ENCODE measurements at places on chromosomes 1 and 21.
A peak's percentile ranks its signal among the peaks of the same experiment; 100 is the strongest.

- no peak for DNase-seq
These were observed 207.2 kb upstream of the NFIA start for GRCh38 chr1:60875138-60875537.

GRCh38 chr1:108316545-108316944 is 72.7 kb upstream of the NBPF4 start:
- DNase-seq = no peak

DNA sequence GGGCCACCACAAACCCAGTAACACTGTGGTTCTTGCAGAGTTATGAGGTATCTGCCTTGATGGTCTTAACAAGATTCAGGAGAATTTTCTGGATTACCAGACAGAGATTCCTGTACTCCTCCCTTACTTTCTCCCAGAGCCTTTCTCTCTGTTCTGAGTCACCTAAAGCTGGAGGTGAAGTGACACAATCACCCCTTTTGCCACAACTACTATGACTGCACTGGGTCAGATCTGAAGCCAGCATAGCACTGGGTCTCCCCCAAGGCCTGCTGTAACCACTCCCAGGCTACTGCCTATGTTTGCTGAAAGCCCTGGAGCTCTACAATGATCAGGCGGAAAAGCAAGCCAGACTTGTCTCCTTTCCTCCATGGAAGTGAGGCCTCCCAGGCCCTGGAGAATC is 156.7 kb upstream of the NEGR1 start:
- DNase-seq = no peak

- no peak for DNase-seq
These were observed 152.4 kb downstream of the PRDM16 start for GRCh38 chr1:3221112-3222041.

GRCh38 chr1:165686121-165686970 is 12.0 kb downstream of the ALDH9A1 start:
- no peak for DNase-seq

DNA sequence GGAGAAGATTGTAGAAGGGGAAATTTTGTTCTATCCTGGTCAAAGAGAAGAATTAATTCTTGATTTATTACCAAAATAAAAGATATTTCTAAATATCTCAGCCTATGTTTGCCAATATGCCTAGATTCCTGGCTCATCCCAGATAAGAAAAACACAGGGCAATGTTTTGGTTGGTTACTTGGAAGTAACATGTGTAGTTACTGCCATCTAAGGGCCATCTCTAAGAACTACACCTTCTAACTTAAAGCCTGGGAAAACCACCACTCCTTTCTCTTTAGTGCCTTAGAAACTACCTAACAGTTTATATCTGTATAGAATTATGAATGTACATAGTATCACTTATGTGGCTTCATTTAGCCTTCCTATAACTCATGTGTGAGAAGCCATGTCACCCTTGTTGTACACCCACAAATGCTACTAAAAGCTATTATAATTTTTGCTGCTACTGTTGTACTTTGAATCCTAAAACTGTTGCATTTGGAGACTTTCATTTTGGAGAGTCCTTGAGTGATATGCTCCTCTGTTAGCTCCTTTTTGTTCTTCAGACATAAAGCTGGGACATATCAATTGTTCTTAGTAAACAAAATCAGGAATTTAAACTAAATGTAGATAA is 4.5 kb downstream of the AIM2 start:
- peak; percentile 24 for DNase-seq

DNA sequence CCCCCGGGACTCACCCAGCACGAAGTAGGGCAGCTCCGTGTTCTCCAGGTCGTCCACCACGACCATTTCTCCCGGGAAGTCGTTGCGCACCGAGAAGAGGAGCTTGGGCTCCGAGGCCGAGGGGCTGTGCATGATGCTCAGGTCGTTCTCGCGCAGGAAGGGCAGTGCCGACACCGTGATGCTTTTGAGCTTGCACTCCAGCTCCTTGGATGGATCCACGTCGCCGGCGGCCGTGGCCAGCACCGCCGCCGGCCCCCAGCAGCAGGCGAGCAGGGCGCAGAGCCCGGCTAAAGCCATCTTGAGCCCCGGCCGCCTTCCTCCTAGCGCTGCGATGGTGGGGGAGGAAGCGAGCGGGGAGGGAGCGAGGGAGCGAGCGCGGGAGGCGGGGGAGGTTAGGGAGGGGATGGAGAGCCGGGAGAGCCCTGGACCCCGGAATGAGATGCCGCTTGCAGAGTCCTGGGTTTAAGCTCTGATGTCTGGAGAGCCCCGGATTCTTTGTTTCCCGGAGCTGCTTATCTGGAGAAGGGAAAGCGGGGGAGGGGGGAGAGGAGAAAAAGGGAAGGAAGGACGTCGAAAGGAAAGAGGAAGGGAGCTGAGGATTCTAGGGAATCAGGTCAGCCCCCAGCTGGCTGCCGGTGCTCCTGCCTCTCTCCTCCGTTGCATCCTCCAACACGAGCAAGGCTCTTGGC is at the start of gene ASTN1:
Gene ASTN1 (minus strand): TSS at position 333 of the 689 bp plus-strand sequence. CDS start 36 bp downstream, at position 297.
- no peak for DNase-seq

- no peak for DNase-seq
These were observed 10.8 kb upstream of the EYA3 start for GRCh38 chr1:28099050-28099769.

GRCh38 chr1:93095804-93096585 is 16.9 kb downstream of the MTF2 start:
- DNase-seq = no peak

- DNase-seq = no peak
These were observed 221.2 kb upstream of the USP25 start for GRCh38 chr21:15508554-15508953.

DNA sequence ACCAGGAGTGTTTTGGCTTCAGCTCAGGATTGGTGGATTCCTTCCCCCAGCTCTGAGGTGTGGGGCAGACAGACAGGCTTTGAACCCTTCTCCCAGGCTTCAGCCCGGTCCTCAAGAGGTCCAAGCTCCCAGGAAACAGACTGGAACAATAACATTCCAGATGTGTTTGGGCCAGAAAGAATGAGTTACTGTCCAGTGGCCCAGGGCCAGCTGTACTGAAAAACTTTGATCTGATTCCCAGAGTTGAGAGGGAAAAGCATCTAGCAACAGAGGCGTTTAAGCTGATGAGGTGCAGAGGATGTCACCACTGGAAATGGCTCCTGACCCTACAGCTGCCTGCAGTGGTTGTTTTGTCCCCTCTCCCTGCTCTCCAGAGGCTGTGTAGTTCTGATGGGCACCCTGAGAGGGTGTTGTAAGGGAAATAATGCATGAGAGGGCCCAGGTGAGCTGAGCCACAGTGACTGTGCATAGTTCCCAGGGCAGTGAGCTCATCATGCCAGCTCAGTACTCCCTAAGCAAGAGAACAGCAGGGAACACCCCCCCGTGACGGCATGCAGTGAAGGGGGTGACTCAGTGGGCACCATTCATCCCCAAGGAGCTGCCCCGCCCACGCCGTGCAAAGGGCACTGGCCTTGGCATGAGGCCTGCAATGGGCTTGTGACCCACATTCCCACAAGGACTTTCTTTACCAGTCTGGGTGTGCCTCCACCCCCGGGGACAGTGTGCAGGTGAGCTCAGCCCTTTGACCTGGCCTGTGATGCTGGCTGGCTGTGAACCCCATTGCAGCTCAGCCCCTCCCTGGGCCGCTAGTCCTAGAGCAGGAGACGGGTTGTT is 13.8 kb upstream of the SFN start:
- DNase-seq = peak; percentile 84

- no peak for DNase-seq
These were observed 123.7 kb downstream of the S1PR1 start for GRCh38 chr1:101360506-101360905.

DNA sequence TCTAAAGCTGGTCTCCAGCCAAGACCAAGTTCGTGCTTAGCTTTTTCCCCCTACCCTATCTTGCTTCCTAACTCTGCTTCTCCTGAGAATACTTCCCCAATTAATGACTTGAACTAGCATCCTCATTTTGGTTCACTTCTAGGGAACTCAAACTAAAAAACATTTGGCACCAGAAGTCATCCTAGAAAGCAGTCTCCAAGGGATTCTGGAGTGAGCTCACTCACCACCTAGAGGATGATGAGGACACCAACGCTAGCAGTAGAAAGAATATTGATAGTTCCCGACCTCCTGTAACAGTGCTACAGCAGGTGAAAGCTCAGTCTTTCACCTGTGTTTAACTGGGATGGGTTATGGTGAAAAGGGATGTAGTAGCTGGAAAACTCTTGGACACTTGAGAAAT is 4.7 kb upstream of the PSMB2 start:
- no peak for DNase-seq

GRCh38 chr1:183215936-183216335 is 29.9 kb downstream of the LAMC2 start:
- DNase-seq = no peak

GRCh38 chr1:50424884-50425375 is 1.7 kb upstream of the DMRTA2 start:
- DNase-seq = no peak

DNA sequence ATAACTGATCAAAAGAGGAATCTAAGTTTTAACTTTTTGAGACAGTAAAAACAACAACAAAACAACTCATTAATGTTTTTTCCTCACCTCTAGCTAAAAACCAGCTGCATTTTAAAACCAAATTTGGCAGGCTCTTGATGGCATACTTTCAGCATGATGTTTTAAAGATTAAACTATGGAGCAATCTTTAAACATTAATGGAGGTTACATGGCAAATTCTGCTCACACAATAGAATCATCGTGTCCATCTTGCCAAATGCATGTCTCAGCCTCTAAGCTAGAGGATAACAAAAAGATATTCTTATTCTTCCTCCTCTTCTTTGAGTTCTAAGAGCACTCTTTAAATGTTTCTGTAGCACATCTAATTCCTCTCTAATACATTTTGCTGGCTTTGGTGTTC is 579.8 kb upstream of the PKN2 start:
- peak; percentile 8 for DNase-seq

DNA sequence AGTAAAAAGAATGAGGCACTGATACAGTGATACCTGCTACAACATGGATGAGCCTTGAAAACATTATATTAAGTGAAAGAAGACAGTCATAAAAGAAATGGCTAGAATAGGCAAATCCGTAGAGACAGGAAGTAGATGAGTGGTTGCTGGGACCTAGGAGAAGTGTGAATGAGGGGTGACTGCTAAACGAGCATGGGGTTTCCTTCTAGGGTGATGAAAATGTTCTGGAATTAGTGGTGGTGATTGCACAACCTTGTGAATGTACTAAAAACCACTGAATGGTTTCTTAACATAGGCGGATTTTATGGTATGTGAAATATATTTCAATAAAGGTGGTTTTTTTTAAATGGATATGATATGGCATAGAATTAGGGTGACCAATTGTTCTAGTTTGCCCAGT is 12.6 kb upstream of the SERINC2 start:
- no peak for DNase-seq
